ENCODE measurements at places on chromosomes 16 and 17. TPM values are rescaled to one million over a fixed set of nuclear protein-coding genes. Genes with fewer than 3 reads are reported as not detected.

GRCh38 chr16:31537362-31538242 lies 9.9 kb downstream of the AHSP start:
- DNase-seq = no peak

Gene CORO6
- total RNA-seq = 2.2 TPM

DNA sequence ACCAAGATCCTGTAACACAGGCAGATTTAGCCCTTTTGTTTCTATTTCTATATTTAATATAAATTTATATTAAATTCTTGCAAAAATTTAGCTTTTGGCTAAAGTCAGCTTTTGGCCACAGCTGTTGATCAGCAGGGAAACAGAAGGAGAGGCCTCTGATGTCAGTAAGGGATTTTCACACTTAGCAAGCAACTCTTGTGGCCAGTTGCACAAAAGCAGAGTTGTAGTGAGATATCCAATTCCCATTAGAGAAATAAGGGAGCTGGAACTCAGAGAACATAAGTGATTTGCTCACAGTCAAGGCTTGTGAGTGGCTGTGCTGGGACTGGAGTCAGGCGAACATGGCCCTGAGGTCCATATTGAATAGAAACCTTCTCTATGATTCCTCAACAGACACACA lies 16.7 kb upstream of the HEATR6 start:
- DNase-seq = no peak

DNA sequence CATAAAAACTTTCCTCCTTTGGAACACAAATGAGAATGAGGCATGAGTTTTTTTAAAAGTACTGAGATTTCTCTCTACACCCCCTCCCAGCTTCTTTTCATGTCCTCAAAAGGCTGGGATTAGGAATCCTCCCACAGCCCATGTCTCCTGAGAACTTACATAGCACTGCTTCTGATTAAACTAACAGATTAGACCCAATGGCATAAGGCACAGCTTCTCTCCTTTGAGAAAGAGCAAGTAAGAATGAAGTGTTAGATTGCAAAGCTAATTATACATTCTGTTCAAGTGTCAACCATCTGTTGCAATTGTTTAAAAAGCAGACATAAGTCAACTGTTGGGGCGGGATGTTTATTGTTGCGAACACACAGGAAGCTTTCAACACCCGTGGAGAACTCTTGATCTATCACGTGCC lies 715.1 kb downstream of the CDH11 start:
- DNase-seq = no peak

DNA sequence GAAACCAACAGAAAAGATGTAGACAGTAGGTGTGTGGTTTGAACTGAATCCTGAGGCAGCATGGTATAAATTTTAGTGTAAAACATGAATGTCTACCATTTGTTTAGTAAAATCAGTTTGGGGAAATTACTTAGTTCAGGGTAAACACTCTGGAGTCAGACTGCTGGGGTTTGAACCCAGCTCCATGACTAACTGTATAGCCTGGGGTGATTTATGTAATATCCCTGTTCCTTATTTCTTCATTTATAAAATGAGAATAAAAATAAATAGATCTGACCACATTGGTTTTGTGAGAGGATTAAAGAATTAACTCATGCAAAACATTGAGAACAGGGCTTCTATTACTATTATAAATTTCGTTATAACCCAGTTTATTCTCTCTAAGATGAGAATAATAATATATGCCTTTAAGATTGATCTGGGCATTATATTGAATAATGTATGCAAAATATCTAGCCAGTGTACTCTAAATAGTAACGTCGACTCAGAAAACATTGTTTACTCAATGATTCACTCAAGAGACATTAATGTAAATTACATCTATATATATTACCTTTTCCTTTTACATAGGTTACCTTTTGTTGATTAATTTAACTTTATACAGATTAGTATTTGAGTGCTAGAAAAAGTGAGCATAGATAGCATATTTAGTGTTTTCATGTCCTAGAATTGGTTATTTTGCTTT lies 120.6 kb upstream of the KCNJ16 start:
- no peak for DNase-seq

GRCh38 chr17:47221154-47221553 lies 12.0 kb downstream of the MYL4 start:
- DNase-seq = no peak

DNA sequence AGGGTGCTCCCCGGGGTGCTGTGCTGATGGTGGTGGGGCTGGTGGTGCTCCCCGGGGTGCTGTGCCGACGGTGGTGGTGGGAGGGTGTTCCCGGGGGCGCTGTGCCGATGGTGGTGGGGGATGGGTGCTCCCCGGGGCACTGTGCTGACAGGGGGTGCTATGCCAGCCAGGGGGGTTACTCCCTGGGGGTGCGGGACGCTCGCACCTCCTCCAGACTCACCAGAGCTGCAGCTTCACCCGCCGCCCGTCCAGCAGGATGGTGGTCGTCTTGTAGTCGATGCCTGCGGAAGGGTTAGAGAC lies 16.0 kb upstream of the WDR45B start:
- no peak for DNase-seq

- DNase-seq = no peak
Observed at GRCh38 chr17:56679115-56679776, 85.7 kb downstream of the NOG start.

DNA sequence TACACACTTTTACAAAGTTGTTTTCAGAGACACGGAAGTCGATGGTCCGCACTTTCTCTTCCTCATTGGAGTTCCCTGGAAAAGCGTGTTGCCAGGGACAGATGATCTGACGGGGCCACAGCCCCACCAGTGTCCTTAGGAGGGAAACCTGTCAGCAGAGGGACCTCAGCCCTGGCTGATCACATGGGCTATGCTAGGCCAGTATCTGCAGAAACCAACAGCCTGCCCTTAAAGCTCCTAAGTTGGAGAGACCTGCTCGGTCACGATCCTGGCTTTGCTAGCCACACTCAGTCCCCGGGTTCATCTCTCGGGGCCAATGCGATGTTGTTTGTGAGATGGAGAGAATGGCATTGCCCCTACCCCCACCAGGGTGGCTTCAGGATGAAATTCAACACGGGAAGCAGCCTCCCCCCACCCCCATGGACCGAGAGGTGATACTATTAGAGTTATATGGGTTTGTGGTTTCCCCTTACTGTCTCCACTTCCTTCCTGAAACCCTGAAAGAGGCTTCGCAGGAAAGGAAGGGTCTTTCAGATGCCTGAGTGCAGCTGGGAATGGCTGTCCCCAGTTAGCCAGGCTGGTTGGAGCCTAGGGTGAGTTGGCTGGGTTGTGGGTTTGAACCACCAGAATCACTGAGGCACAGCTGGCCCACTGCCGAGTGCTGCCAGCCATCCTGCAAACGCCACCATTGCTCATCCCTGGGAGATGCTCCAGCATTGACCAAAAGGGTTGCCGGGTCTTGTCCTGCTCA lies 16.6 kb downstream of the RMI2 start:
- DNase-seq = no peak

Gene LPO
- total RNA-seq = 0.48 TPM

DNA sequence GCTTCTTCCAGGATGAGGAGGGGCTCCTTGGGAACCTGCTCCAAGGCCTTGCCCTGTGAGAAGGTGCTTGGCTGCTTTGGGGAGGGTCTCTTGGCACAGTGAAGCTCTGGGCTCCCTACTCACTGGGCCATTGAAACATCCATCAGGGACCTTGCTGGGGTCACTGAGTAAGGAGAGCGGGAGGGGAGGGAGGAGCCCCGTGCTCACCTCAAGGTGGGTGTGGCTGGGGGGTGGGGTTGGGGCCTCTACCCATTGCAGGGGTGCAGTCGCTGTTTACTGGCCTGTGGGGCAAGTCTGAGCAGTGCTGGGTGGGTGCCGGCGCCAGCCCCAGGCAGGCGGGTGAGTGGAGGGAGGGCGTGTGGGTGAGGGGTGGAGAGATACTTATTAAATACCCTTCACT lies 9.9 kb downstream of the TNS4 start:
- no peak for DNase-seq

GRCh38 chr17:82874011-82874835 lies 34.4 kb upstream of the ZNF750 start:
- DNase-seq = no peak

DNA sequence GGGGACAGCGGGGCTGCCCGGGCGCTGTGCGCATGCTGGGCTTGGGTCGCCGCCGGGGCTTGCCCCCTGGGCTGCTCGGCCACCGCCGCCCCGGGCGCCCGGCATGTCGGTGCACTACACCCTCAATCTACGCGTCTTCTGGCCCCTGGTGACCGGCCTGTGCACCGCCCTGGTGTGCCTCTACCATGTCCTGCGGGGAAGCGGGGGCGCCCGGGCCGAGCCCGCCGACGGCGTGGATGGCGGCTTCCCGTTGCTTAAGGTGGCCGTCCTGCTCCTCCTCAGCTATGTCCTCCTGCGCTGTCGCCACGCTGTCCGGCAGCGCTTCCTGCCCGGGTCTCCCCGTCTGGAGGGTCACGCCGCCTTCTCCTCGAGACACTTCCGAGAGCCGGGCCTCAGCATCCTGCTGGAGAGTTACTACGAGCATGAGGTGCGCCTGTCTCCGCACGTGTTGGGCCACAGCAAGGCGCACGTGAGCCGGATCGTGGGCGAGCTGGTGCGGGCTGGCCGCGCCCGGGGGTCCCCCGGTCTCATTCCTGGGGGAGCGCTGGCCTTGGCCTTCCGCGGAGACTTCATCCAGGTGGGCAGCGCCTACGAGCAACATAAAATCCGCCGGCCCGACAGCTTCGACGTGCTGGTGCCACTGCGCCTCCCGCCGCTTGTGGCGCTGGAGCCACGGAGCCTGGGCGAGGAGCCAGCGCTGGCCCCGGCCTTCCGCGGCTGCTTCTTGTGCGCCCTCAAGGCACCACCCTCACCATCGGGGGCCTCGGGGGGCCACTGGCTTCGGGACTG lies 789 bp downstream of the ITPRIPL2 start:
- DNase-seq = no peak

GRCh38 chr16:49261930-49262329 lies 19.7 kb downstream of the CBLN1 start:
- no peak for DNase-seq

DNA sequence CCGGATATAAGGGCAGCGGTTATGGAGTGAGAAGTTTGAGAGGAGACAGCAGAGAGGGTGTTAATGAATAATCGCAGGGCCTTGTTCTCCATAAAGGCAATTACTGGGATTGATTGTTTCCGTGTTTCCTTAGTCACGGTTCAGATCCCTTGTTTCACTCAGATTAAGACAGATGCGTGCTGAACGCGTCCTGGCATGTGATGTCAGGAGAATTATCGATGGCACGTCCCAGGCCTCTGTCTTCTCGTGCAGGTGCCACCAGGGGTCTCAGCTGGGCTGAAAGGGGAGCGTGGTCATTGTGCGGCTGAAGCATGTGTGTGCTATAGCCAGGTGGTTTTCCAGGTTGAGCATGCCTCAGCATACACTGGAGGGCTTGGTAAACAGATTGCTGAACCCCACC lies 142.4 kb upstream of the NOL11 start:
- DNase-seq = peak; percentile 49

DNA sequence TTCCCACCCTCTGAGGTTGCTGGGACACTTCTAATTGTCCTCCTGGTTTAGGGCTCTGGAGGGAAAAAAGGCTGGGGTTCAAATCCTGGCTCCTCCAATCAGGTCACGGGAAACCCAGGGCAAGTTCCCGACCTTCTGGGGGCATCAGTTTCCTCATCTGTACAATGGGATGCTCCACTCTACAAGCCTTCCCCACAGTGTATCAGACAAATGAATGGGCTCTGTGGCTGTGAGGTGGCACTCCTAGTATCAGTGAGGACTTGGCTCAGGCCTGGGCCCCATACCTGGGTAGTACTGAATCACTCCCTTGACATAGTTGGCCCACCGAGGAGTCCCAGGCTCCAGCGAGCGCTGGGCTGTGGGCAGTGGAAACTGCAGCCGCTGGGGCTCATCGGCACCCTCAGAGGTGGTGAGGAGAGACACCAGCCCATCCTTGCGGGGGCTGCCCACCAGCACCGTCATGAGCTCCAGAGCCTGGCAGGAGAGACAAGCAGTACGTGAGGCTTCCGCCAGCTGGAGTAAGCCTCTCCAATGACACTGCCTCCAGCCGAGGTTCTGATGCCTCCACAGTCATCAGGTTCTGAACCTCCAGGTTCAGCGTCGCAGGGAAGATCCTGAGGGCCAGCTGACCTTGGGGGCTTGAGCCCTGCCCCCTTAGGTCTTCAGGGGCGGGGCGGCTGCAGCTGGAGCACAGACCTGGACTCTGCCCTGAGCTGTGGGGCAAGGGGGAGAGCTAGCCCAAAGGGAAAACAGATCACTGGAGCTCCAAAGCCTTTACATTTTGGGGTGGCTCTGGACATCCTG lies 1.2 kb downstream of the GALK1 start:
- DNase-seq = no peak

- no peak for DNase-seq
Observed at GRCh38 chr16:50808929-50809538, 67.1 kb downstream of the CYLD start.

Gene ZPBP2
- total RNA-seq = not detected

GRCh38 chr17:29563816-29564215 lies 3.0 kb downstream of the ABHD15 start:
- no peak for DNase-seq

Gene FOXF1
- not detected for total RNA-seq

Gene PAQR4
- 15.2 TPM for total RNA-seq

GRCh38 chr17:67289181-67289876 lies 44.3 kb upstream of the HELZ start:
- no peak for DNase-seq

GRCh38 chr17:82241183-82241925 lies 12.5 kb downstream of the SLC16A3 start:
- no peak for DNase-seq

All from kidney epithelial cell (primary cell).